Peyer's patch (tissue), 4 donors: ENCODE measurements at places on chromosomes 13 and 19. TPM values are rescaled to one million over a fixed set of nuclear protein-coding genes. Genes with fewer than 3 reads are reported as not detected.

The CBARP gene
- 1.9 TPM for total RNA-seq

The B3GNT8 gene
- total RNA-seq: 98.4 TPM

GRCh38 chr13:35143123-35143522, 201.1 kb downstream of the NBEA start:
- DNase-seq: no peak

DNA sequence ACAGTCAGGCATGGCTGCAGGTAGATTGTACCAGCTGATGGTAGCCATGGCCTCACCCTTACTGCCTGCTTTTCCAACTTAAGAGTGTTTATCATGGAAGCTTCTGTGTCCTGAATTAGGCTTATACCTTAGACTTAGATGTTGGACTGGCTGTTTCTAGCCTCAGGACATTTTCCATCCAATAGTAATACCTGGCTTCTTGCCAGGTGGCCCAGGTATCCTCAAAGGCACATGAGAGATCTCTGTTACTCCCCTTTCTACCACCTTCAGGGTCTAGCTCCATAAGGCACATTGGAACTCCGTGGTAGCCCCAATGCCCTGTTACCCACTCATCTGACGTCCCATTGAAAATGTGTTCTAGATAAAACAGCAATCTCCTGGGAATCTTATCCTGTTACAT, 407.5 kb downstream of the SPRY2 start:
- no peak for DNase-seq

GRCh38 chr19:18274781-18275356, 617 bp upstream of the IQCN start:
- DNase-seq: no peak
